Putamen (tissue), 1 donor: ENCODE measurements at places on chromosomes 12 and 14.
A peak's percentile ranks its signal among the peaks of the same experiment; 100 is the strongest.

DNA sequence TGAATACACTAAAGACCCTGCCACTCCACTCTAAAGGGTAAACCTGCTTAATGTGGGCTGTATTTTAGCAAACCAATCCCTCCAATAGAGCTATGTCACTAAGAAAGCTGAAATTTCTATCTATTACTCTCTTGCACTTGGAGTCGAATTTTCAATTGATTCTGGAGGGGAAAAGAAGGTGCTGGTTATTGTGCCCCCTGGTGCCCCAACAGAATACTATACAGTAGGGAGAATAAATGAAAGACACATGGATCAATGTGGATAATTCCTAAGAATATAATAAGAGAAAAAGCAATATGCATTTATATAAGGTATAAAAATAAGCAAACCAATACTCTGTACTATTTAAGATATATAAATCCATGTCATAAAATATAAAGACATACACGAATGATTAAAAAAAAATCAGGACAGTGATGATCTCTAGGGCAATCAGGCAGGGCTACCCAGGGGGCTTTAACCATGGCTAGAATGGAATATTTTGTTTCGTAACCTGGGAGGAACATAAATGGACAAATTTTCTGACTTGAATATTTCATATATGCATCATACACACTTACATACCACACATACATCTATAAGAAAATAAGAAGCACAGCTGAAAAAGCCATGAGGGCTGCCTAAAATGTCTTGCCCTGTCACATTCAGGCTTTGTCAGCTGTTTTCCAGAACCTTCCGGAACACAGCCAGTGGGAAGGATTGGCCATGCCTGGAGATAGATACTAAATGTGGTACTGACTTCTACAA, 54.4 kb downstream of the EFCAB11 start:
- no peak for DNase-seq

GRCh38 chr12:1936406-1937320, 18.2 kb upstream of the CACNA2D4 start:
- peak; percentile 92 for DNase-seq

DNA sequence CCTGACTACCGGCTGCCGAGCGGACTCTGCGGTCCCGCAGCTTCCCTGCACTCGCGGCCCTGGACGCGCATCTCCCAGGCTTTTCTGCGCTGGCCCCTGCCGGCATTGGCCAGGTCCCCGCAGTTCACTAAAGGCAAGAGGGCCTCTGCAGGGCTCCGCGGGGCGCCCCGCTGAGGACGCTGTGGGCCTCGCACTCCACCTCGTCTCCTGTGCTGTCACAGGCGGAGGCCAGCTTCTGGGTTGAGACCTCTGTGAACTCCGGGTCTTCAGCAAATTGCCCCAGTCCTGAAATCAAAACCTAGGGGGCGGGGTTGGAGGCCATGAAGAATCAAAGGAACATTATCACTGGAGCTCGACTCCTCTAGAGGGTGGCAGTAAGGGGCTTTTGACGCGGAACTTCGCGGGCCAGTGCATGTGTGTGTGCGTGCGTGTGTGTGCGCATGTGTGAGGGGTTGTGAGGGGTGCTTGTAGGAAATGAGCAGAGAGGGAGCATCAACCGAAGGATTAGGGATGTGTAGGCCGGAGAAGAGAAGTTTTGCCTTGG, 68.5 kb upstream of the CAPRIN2 start:
- peak; percentile 35 for DNase-seq

DNA sequence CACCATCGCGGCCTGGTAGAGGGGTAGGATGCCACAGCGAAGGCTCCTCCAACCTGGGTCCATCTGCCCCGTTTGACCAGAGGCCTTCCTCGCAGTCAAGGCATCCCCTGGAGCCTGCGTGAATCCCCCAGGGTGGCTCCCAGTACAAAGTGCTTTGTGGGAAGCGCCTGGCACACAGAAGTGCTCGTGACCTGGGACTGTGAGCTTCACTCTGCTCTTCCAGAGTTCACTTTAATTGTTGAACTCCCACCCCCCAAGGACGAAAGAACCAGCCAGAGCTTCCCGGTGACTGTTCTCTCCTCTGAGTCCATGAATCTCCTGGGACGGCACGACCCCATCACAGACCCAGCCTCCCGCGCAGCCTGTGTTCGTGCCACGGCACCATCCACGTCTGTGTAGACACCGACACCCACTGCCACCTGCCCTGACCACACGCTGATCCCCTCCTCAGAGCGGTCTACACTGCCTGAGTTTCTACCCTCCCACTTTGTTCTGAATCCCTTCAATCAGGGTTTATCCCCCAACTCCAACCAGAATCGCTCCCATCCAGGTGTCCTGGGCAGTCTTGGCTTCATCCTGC, 15.9 kb downstream of the P2RX2 start:
- DNase-seq, result no peak

DNA sequence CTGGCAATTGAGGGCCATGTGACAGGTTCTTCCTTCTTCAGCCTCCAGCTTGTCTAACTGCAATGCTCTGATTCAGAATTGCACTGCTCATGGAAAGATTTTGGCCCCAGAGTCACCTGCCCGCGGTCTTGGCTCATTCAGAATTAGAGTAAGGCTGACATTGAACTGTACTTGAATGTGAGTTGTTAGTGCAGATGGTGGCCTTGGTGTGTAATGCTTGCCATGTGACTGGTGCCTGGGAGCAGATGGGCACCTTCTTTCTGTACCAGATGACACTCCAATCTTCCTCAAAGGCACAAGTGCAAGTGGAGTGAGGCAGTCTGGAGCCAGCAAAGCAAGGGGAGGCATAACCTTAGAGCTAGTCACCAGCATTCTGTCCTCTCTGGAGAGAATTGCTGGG, 36.5 kb upstream of the ANO4 start:
- no peak for DNase-seq

- no peak for DNase-seq
These were observed 9.8 kb upstream of the PARP11 start for GRCh38 chr12:3882896-3883564.

DNA sequence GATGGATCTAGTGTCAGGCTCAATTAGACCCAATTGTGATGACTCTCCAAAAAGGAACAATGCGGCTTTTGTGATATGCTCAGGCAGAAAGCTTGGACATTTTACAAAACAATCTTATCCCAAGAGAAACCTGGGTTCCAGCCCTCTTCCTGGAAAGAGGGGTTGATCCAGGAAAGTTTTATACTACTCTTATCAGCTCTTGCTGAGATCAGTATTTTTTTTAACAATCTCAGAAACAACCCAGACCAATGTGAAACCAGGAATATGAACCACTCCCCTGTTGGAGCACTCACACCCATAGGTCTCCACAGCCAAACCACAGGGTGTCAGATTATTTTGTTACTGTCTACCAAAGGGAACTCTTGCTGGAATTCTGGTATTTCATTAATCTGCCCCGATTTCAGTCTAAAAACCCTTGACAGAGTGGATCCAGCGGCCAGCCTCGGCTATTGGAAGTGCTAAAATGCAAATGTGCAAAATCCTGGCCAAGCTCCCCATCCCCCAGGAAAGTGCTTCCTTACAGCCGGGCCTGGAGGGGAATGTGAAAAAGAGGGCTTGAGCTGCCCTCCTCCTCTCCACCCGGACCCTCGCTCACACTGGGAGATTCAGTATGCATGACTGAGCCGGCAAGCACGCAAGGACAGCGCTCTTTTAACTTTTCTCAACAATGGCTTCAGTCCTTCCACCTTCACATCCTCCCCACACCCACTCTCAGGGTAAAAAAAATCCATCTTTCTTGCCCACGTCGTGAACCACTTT, 4.0 kb downstream of the FBXL14 start:
- peak; percentile 71 for DNase-seq

DNA sequence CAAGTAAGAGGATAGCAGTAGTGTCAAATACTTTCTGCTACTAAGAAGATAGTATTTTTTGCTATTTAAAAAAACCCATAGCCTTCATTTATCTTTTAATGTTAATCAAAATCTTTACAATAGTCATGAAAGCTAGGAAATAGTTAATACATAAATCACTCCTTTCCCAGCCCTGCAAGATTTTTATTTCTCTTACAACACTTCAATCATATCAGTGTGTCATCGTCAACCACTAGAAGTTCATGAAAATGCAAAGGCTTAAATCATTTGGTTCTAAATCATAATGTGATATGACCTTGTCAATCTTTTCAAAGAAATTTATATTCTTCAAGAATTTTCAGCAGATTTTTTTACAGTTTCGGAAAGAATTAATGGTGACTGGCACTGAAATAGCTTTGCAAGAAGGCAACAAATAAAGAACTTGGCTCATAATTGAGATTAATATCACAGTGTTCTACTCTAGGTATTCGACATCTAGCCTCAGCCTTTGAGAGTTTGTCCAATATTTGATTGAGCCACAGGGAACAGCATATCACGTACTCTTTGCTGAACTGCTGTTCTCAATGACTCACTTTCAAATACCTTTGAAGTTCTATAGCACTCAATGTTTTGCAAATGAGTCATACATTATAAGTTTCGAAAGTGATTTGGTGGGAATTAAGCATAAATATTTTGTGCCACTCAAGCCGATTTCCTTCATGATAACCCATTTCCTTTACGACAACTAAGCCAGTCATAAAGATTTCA, 384.0 kb upstream of the FOXG1 start:
- DNase-seq, result no peak

- no peak for DNase-seq
These were observed 90.4 kb downstream of the PPP2R5C start for GRCh38 chr14:101851736-101852405.

DNA sequence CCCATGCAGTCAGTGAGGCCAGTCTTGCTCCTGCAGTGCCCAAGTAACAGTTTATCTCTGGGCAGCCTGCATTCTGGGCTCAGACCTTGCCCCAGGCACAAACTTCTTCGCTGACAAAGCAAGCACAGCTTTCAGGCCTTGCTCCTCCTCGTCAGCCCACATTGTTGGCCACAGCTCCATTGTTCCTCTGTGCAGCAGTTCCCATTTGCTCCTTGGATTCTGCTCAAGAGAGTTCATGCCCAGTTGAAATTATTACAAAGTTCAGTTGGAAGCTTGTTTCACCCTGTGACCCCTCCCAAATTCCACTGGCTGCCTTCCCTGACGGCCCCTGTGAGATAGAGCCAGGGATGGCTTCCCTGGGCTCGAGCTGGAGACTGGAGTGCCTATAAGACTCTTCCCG, 163.4 kb upstream of the DDHD1 start:
- DNase-seq, result no peak

DNA sequence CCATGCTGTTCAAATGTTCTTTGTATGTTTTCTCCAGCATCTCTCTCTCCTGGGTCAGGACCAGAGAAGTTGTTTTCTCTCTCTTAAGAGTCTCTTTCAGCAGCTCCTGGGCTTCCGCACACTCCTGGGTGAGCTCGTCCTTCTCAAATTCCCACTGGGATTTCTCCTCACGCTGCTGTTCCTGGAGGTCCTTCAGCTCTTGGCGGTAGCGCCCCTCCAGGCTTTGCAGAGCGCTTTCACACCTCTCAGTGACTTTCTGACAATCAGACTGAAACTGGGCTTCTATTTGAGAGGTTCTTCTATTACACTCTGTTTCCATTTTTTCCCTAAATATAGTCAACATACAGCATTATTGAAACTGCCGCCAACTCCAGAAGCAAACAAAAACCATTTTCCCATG, 72.7 kb downstream of the NIN start:
- no peak for DNase-seq

- DNase-seq, result no peak
These were observed 48.8 kb upstream of the PAPLN start for GRCh38 chr14:73188501-73188911.

DNA sequence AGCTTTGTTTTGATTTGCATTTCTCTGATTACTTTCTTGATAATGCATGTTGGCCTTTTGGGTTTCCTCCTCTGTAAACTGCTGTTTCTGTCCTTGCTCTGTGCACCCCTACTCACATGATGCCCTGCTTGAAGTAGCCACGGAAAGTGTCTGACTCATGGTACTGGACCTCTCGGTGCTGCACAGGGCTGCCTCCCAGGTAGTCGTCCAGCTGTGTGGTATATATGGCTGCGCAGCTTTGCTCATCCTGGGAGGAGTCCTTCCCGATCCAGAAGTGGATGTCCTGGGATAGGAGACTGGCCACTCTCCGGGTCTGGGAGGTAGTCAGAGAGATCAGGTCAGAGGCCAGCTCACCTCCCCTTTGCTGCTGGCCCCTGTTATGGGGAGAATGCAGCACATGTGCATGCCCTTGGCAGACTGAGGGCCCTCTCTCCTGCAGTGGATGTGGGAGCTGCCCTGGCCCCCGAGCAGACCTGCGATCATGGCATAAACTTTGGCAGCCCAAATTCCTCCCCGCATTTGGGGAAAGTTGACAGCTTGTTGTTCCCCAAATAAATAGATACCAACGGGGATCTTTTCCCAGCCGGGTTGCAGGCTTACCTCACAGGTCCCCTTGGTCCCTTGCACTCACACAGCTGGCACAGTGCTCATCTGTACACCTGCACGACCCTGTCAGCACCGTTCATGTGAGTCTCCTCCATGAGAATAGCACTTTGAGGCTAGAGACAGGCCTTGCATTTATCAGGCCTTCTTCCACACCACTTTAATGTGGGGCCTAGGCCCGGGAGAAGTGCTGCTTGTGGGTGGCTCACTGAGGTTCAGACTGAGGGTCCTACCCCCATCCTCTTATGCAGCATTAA, 5.2 kb downstream of the AVIL start:
- DNase-seq, result no peak

DNA sequence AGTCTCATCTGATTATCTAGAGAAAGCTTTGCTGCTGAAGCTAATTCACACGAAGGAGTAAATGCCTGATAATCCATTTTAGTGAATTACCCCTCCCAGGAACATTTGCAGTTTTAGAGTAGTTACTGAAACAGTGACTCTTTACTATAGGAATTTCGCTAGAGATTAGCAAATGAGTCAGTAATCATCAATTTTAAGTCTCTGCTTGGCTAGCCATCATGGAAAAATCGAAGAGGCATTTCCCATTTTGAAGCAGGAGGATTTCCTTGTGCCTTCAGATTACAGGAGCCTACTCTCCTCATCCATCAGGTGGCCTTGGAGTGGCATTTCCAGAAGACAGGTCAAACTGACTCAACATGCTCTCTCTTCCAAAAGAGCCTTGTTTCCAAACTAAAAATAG, 154.5 kb downstream of the EGLN3 start:
- no peak for DNase-seq

DNA sequence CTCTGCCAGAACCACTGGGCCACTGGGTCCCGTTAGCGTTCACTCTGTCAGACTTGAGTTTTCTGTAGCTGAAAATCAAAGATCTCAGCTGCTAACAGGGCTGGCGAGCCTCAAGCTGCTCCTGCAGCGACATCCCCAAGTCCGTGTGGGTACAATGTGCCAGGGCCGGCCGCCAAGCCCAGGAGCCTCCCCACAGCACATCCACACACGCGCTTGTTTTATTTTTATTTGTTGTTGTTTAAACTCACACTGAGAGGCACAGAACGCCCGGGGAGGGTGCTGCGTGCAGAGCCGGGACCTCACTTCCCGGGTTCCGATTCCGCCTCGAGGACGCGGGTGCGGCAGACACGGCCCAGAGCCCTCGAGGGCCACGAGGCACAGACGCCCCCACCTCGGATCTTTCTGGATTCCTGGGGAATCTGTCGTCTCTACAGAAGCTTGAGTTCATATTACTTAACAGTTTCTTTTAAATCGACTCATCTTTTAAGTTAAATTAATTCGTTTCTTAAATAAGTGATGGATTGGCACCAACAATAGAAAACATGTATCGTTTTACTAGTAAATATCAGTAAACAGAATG, 9.3 kb downstream of the GALNT9 start:
- DNase-seq, result no peak
